Airway epithelial cell (primary cell): ENCODE measurements at places on chromosomes 7 and 10. TPM values are rescaled to one million over a fixed set of nuclear protein-coding genes. Genes with fewer than 3 reads are reported as not detected.

The ZP3 gene
- total RNA-seq, result 2.5 and 9.3 TPM in 2 replicates

The METTL27 gene
- total RNA-seq, result 0.84 and 1.1 TPM in 2 replicates

The AGR2 gene
- total RNA-seq, result 69.2 and 131 TPM in 2 replicates

The GPR15LG gene
- 44.5 and 87.7 TPM in 2 replicates for total RNA-seq

The LRGUK gene
- total RNA-seq, result not detected in 2 replicates

The CUZD1 gene
- total RNA-seq, result 0.09 and 0.28 TPM in 2 replicates

The NANOS1 gene
- total RNA-seq, result 0.99 and 4.0 TPM in 2 replicates

The EDRF1 gene
- 10.5 and 12.1 TPM in 2 replicates for total RNA-seq

The FGFBP3 gene
- 0.42 and 0.49 TPM in 2 replicates for total RNA-seq

The NEUROD6 gene
- not detected in 2 replicates for total RNA-seq

The CUL2 gene
- total RNA-seq, result 13.5 and 17.7 TPM in 2 replicates
